ENCODE measurements at places on chromosomes 7 and 10.

GRCh38 chr7:132560825-132561529 is 15.3 kb downstream of the PLXNA4 start:
- DNase-seq: no peak

DNA sequence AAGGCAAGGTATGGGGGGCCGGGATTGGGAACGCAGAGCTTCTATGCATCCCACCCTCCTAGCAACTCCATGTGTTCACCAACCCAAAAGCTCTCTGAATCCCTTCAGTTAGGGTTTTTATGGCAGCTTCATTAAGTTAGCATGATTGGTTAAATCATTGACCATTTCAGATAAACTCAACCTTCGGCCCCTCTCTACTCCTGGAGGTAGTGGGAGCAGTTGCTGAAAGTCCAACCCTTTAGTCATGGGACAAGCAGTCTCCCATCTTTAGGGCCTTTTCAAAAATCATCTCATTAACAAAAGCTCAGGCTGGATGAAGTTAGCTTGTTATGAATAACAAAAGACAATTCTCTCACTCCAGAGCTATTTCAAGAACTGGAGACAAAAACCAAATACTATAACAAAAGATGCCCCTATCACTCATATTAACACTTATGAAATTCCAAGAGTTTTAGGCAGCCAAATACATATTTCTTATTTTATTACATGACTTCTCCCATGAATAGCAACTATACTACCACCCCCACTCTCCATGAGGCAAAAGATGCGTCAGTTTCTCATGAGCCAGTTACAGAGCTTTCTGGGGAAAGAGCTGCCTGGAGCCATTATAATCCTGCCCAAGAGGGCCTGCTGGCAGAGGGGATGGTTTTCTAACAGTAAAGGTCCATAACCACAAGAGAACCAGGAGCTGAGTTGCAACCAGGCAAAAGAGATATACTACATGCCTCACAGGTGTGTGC is 44.6 kb downstream of the SLC16A12 start:
- no peak for DNase-seq

GRCh38 chr10:89625041-89625765 is 19.8 kb downstream of the PANK1 start:
- DNase-seq: no peak

GRCh38 chr7:5711409-5711808 is 70.1 kb downstream of the RNF216 start:
- no peak for DNase-seq

GRCh38 chr7:134533288-134533771 is 6.0 kb downstream of the AKR1B10 start:
- no peak for DNase-seq

GRCh38 chr7:103540338-103540737 is 94.3 kb upstream of the SLC26A5 start:
- no peak for DNase-seq

DNA sequence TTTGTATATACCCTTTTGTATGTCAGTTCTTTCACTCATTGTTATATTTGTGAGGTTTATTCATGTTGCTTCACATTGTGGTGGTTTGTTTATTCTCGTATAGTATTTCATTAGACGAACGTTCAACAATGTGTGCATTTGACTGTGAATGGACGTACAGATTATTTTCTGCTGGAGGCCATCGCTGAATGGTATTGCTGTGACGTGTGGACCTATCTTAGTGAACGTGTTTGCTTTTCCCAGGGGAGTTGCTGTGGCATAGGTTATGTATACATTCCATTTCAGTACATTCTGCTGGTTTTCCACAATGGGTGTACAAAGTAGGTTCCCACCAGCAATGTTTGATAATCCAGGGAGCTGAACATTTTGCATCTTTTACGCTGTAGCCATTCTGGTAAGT is 31.1 kb upstream of the PLEKHS1 start:
- DNase-seq: no peak

GRCh38 chr7:84231157-84231556 is 36.6 kb upstream of the SEMA3A start:
- DNase-seq: no peak

DNA sequence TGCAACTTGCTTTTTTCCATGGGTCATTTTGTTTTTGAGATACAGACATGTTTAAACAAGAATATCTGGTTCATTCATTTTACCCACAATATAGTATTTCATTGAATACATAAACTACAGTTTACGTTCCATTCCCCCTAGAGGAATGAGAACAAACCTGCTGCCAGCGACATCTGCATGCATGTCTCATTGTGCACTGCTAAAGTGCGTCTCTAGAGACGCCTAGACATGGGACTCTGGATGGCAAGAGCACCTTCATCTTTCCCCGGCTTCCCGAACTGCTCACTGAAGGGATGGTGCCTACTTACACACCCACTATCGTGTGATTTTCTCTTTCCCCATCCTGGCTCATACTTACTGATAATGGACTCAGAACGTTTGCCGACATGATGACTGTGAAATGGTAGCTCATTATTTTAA is 1.2 kb upstream of the ZNF777 start:
- no peak for DNase-seq

- DNase-seq: peak; percentile 80
These were observed 19.3 kb downstream of the TCAF1 start for GRCh38 chr7:143882604-143883078.

GRCh38 chr7:82805527-82805960 is 357.1 kb downstream of the PCLO start:
- DNase-seq: no peak

GRCh38 chr10:132294561-132295318 is 13.0 kb downstream of the STK32C start:
- no peak for DNase-seq

- no peak for DNase-seq
These were observed 168.6 kb upstream of the ZMIZ1 start for GRCh38 chr10:78899996-78900714.

GRCh38 chr10:964321-964987 is 23.8 kb upstream of the GTPBP4 start:
- no peak for DNase-seq

GRCh38 chr7:81594767-81595166 is 175.1 kb downstream of the HGF start:
- no peak for DNase-seq

DNA sequence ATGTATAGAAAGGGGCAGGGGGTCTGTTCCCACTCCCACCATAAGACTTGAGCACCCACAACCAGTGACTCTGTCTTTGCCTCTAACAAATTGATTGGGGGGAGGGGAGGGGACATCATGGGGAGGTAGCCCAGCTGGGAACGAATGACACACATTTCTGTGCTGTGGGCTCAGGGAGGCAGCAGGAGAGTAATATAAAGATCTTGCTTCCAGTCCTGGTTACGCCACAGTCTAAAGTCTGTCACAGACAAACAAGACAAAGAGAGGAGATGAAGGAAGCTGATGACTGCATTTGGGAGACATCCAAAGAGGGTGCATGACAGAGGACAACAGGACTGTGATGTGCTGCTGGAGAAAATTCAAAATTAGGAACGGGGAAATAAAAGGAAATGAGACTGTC is 153.9 kb downstream of the ACTR3B start:
- no peak for DNase-seq

DNA sequence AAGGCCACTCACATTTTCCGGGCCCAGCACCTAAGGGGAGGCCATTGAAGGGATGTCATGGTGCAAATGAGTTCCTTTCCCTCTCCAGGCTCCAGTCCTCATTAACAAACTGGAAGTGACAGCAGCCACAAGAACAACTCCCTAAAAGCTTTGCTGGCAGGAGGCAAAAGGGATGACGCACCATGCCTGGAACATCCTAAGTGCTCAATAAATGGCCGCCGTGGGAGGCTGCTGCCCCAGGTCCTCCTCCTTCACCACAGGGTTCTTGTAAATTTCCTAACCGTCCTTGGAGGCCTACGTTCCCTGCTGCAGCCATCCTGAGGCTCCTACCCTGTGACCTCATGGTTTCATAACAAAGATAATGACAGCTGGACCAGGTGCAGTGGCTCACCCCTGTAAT is 41.3 kb upstream of the CAMK1D start:
- DNase-seq: no peak

- no peak for DNase-seq
These were observed 72.1 kb downstream of the VOPP1 start for GRCh38 chr7:55500117-55500756.

GRCh38 chr10:119231654-119232053 is 24.3 kb downstream of the GRK5 start:
- DNase-seq: no peak

- no peak for DNase-seq
These were observed 83.0 kb downstream of the ABCB5 start for GRCh38 chr7:20698469-20698868.

DNA sequence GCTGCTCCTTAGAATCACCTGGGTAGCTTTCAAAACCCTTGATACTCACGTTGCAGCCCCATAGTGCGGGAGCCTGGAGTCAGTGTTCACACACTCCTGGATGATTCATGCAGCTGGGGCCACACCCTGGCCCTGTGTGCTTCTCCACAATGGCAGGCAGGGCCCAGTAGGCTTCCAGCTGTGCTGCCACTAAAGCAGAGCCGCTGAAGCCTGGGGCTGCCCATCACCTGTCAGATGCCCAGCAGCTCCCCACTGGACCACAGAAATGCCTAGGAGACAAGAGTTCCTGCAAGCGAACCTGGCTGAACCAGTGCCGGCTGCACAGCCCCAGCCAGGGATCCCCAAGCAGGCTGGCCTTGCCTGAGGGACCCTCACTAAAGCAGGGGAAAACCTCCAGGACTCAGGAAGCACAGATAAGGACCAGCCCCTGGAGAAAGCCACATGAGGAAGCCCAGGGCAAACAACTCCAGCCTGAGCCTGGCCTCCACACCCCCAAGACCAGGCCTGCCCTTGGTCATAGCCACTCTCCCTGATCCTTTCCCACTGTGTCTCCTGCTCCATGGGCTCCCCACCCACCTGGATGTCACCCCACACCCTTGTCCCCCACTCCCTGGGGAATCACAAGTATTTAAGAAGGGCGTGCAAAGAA is 111.9 kb downstream of the GRID1 start:
- no peak for DNase-seq

DNA sequence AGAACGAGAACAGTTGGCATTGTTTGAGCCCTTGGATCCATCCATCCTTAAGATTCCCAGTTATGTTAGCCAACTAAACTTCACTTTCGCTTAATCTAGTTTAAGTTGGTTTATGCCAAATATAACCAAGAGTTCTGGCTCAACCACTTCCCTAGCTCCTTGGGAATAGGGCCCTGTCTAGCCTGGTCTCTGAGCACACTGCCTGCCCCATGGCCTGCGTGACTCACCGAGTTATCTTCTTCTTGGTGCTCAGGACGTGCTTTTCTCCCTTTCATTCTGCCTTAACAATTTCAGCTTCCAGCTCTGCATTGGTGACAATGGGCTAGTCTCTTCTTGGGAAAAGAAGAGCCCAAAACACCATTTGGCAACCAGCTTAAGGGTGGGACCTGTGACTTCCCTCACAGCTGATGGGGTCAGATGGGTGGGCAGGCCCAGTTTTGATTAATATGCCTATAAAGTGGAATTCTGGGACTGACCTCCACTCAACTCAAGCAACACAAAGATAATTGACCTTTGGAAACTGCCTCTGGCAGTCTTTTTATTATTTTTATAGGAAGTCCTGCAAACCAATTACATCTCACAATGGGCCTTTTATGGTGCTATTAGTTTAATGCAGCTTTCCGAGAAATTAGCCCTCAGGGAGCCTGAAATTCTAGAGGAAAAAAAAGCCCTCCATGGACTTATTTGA is 126.4 kb downstream of the CFAP58 start:
- no peak for DNase-seq

- DNase-seq: peak; percentile 61
These were observed 124.0 kb upstream of the PTPN20 start for GRCh38 chr10:46787321-46787615.

GRCh38 chr10:124007773-124008145 is 85.6 kb downstream of the CHST15 start:
- DNase-seq: no peak

DNA sequence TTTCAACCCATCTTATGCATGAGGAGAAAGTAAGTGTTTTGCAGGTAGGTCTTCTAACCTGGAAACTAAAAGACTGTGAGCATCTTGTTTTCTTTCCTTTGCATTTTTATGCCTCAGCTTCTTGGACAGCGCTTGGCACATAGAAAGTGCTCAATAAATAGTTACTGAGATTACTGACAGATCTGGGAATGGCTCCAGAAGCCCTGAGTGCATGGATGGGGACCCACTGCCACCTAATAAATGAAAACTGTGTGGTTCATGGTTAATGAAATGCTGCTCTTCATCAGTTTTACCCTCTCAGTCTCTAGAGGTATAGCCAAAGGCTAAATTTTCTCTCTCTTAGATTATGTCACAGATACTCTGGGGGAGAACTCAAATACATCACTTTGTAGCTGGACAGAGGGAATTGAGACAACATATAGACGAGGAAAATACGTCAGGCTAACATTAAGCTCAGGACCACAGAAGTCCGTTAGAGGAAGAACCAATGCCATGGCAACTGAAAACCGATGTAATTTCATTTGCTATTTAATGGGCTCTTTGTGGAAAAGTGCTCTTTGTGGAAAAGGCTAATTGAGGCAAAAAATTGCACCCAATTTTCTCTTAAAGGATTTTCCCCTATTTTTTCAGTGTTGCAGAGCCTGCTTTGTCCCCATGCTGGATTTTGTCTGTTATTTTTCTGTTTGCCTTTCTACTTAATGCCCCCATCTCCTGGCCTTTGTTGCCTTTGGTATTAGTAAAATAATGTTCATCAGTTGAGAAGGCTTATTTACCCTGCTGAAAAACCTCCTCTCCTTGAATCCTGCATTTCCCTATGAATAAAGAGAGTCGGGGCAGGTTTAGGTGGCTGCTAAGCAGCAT is 17.8 kb downstream of the ASB4 start:
- no peak for DNase-seq

GRCh38 chr7:122544463-122544862 is 154.5 kb downstream of the RNF133 start:
- peak; percentile 61 for DNase-seq

- DNase-seq: no peak
These were observed 11.1 kb upstream of the ENO4 start for GRCh38 chr10:116838143-116838725.

- DNase-seq: peak; percentile 61
These were observed 2.2 kb downstream of the GLUD1 start for GRCh38 chr10:87092376-87092860.

- DNase-seq: no peak
These were observed 4.6 kb upstream of the INPP5A start for GRCh38 chr10:132532749-132533560.

DNA sequence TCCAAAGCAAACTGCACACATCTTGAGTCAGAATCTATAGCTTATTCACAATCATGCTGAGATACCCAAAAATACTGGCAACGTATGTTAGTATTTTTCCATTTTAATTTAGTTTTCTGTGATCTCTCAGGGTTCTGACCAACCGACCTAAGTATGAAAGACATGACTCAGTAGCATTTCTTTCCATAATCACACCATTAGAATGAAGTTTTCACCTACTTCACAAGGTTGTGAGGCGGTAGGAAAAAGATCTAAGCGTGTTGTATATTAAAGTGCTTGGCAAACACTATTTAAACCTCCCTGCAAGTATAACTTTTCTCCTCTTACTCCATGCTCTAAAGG is 49.1 kb downstream of the PLCE1 start:
- DNase-seq: no peak

DNA sequence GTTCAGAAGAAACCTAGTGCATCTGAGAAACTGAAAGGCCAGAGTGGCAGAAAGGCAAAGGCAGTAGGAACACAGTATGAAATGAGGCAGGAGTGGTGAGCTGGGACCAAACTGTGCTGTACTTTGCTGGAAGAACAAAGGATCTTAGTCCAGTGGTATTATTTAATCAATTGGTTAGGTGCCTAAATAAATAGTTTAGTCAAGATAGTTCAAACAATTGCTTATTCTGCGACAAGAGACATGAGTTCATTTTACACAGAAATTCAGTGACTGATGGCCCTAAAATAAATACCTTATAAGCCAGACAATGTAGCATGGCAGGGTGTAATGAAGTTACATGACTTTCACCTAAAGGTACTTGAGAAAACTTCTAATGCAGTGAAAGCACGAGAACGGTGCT is 181.8 kb upstream of the LRRN3 start:
- no peak for DNase-seq
